Nucleus accumbens (tissue), 56 donors: ENCODE measurements at places on chromosomes 2 and 18.

GRCh38 chr2:234770031-234770506, 181.7 kb upstream of the SH3BP4 start:
- DNase-seq, result no peak

DNA sequence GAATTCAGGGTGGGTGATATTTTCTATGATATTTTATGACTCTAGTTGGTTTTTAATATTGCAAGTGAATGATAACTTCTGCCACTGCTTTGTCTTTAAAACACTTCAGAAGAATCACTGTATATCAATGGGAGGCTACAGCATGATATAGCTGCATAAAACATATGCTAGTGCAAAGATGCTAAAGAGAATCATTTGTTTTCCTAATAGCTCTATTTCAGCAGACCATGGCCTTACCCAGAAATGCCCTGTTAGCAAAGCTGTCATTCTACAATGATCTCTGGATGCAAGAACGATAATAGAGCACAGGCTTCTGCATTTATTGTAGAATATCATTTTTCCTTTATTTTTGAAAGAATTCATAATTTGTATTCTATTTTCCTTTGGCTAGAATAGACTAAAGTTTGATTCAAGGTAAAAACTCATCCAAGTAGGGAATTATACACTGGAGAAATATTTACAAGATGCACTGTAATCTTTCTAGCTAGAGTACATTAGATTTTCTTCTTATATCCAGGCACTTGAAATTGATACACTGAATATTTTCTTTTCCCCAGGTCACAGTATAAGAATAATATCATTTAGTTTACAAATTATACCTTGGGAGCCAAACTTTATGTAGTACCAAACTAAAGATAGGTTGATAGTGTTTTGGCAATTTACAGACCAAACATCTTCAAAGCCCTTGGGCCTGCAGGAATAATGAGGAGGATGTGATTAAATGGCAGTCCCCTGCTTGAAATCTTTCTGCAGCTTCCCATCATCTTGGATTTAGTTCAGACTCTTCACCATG, 252.6 kb upstream of the LINC00305 start:
- no peak for DNase-seq

DNA sequence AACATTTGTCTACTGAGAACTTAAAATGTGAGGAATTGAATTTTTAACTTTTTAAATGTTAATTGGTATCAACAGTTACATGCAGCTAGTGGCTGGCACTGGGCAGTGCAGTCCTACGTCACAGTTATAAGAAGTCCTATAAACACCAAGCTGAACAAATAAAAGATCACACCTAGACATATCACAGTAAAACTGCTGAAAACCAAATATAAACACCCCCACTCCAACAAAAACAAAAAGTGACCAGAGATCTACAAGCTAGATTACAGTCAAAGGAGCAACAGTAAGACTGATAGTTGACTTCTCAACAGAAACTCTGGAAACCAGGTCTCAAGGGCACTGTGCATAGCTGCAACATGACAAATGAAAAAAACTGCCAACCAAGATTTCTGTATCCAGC, 19.4 kb downstream of the TLK1 start:
- DNase-seq, result no peak

DNA sequence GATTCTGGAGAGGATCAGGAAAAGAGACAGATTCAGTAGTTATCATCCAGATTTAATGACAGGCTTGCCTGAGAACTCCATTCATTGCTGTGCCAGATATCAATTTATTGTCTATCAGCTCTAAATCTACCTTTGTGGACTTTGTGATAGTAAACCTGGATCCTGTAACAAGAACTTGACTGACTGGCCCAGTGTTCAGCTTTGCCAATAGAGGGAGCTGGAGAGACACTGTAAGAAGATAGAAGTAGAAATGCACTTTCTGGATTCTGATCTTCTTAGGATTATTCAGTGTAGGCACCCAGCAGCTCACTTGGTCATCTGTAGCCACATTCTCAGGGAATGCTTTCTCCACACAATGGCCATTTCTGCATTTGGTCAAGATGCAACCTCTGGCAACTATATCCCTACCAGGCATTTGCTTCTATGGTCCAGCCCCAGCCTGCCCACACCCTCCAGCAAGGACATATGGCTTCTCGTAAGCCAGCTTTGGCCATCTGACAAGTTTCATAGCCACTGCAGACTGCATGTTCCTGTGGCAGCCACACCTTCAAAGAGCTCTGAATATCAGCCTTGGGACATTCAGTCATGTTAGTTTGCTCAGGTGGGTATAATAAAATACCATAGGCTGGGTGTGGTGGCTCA, 6.1 kb upstream of the SERPINB8 start:
- DNase-seq, result peak; percentile 8

DNA sequence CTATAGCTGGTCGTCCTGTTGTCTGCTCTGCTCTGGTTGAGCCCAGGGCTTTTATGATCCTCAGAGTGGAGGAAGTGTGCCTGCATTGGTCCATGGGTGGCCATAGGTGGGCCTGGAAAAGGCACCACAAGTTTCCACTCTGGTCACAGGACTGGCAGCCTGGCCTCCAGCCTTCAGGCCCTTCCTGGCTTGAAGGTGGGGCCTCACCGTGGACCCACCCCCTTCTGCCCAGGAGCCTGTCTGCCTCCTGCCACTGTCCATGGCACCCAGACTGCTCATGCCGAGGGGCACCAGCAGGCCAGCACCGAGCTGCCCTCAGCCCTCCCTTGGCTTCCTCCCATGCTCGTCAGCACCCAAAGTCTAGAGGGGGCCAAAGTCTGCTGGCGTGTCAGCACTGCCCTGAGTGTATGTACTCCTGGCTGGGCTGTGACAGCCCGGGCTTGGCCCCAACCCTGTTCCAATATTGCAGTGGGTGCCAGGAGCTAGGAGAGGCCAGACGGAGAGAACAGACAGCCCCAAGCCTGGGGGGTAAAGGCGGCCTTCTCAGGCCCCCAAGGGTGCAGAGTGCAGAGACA, 529.4 kb downstream of the DCC start:
- no peak for DNase-seq
